ENCODE measurements at places on chromosomes 3 and 15. TPM values are rescaled to one million over a fixed set of nuclear protein-coding genes. Genes with fewer than 3 reads are reported as not detected.

NR1I2 gene
- 0.44 TPM for total RNA-seq

P2RY1 gene
- 0.29 TPM for total RNA-seq

LRRC31 gene
- not detected for total RNA-seq

CCR1 gene
- total RNA-seq = 2.6 TPM

C3orf70 gene
- total RNA-seq = not detected

SLC22A13 gene
- total RNA-seq = 1.9 TPM

- DNase-seq = no peak
Measured at GRCh38 chr3:55364421-55364820, 122.7 kb downstream of the WNT5A start.

- no peak for DNase-seq
Measured at GRCh38 chr3:151283387-151283786, 5.0 kb upstream of the P2RY14 start.

DNA sequence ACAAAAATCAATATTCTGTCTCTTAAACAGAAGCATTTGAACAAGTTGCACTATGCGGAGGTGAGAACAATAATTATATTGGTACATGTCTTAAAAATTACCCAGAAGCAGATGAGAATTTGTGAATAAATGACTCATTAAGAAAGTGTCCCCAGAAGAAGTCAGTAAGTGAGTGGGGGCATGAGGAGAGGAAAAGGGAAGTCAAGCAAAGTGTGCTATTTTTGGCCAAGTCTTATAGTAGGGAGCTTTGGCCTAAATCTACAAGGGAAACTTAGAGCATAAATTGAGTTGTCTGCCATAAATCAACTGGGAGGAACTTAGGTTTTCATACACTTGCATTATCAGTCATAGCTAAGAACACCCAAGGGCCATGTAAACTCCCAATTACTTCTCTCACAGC is 86.9 kb upstream of the SATB1 start:
- DNase-seq = no peak

- DNase-seq = no peak
Measured at GRCh38 chr3:4880850-4881249, 98.4 kb upstream of the BHLHE40 start.

Measured in naive thymus-derived CD4-positive, alpha-beta T cell (primary cell).